Activated CD4-positive, alpha-beta memory T cell treated with anti-CD3 and anti-CD28 coated beads for 36 hours (primary cell): ENCODE measurements at places on chromosomes 7 and 10. TPM values are rescaled to one million over a fixed set of nuclear protein-coding genes. Genes with fewer than 3 reads are reported as not detected.

DNA sequence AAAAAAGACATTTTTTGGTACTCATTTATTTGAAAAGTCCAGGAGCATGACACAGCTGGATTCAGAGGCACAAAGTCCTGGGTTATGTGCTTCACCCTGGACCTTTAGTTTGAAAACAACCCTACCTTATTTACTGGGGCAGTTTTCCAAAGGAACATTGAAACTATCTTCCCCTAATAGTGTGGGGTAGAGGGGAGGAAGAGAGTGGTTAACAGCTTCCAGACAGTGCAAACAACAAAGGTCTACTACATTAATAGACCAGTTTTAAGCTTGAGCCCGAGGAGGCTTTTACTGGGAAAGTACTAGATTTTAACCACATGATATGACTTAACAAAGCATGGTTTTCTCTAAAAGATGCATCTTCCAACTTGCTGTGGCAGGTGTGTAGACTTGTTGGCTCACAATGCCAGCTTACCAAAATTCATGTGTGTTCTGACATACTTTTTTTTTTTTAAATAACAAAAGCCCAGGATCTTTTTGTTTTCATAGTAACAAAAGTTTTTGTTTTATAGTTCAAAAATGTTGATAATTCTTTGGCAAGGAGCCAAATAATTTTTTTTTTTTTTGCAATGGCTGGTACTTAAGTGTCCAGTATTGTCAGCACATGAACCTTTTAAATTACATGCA, 1.8 kb downstream of the GSTO1 start:
- H3K4me1 ChIP-seq: peaks cover 68% of the 10 kb centered on the region
- DNase-seq: no peak
- H3K27ac ChIP-seq: peak overlapping the region; percentile 93
- H3K27me3 ChIP-seq: no peaks in the 10 kb centered on the region
- H3K36me3 ChIP-seq: peaks cover 52% of the 10 kb centered on the region
- H3K4me3 ChIP-seq: peak overlapping the region; percentile 93

DNA sequence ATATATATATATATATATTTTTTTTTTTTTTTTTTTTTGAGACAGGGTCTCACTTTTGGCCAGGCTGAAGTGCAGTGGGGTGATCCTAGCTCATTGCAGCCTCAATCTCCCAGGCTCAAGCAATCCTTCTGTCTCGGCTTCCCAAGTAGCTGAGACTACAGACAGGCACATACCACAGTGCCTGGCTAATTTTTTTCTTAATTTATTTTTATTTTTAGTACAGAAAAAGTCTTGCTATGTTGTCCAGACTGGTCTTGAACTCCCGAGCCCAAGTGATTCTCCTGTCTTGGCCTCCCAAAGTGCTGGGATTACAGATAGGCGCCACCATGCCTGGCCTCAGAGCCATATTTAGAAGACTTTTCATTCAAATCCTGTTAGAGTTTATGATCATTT, 79.6 kb downstream of the PRTFDC1 start:
- H3K27ac ChIP-seq: no peak overlapping the region
- H3K4me1 ChIP-seq: peaks cover 5% of the 10 kb centered on the region
- peaks cover 9% of the 10 kb centered on the region for H3K36me3 ChIP-seq
- DNase-seq: no peak
- H3K27me3 ChIP-seq: no peaks in the 10 kb centered on the region

DNA sequence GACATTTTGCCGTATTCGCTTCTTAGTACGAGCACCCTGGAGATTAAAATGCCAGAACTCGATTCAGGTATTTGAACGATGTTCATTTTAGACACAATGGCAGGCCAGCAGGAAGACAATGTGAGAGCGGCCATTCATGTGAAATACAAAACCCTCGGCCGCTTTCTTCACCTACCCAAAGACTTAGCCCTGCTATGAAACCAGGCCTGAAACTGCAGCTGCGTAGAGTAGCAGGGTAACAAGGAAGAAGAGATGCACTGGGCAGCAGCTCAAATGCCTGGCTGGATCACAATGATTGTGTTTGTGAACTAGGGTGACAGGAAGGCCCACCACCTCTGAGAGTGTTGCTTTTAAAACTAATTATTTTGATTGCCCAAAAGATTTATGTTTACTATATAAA, 234.8 kb downstream of the TRIL start:
- no peak overlapping the region for H3K4me3 ChIP-seq
- no peak for DNase-seq
- no peaks in the 10 kb centered on the region for H3K36me3 ChIP-seq
- no peak overlapping the region for H3K27ac ChIP-seq
- H3K27me3 ChIP-seq: no peaks in the 10 kb centered on the region

- H3K4me1 ChIP-seq: no peaks in the 10 kb centered on the region
- no peaks in the 10 kb centered on the region for H3K36me3 ChIP-seq
- peaks cover 18% of the 10 kb centered on the region for H3K27me3 ChIP-seq
Measured at GRCh38 chr10:10987111-10987510, 30.6 kb upstream of the CELF2 start.

GRCh38 chr10:124798364-124798763, 3.3 kb upstream of the ABRAXAS2 start:
- no peak overlapping the region for H3K4me3 ChIP-seq
- no peak for DNase-seq
- H3K27me3 ChIP-seq: peaks cover 2% of the 10 kb centered on the region
- H3K36me3 ChIP-seq: no peaks in the 10 kb centered on the region

Gene BAMBI
- total RNA-seq: 0.31 TPM

- DNase-seq: no peak
- H3K4me3 ChIP-seq: no peak overlapping the region
- H3K36me3 ChIP-seq: no peaks in the 10 kb centered on the region
- peaks cover 6% of the 10 kb centered on the region for H3K4me1 ChIP-seq
- H3K27ac ChIP-seq: no peak overlapping the region
Measured at GRCh38 chr7:90209776-90210175, 1.8 kb upstream of the STEAP2 start.

GRCh38 chr10:124731551-124731950, 12.6 kb downstream of the FAM53B start:
- peaks cover 91% of the 10 kb centered on the region for H3K4me1 ChIP-seq
- no peak for DNase-seq
- peak overlapping the region; percentile 91 for H3K27ac ChIP-seq

DNA sequence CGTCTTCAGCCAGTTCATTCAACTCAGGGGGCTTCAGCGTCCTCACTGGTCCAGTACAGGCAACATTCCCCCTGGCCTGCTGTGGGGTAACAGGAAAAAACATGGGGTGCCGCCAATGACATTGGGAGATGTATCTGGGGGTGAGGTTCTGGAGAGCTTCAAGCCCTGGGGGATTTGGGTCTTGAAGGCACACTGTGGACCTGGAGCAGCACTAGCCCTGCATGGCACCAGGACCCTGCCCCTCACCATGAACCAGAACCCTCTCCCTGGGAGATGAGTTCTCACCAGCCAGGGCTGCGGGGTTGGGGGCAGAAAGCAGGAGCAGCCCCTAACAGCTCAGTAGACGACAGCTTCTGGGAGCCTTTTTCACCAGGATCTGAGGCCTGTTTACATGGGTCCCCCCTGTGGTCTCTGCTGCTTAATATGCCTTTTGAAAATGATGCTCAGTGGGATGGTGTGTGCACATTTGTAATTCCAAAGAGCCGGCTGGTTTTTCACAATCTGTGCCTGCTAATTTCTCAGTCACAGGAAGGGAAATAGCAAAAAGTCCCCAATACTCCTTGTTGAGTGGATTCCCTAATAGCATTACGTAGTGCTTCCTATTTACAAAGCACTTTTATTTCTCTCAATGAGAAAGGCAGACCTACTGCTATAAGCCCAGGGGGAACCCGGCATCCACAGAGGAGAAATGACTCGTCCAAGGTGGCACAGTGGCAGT, 509.5 kb downstream of the RPS24 start:
- no peak for DNase-seq
- no peak overlapping the region for H3K4me3 ChIP-seq
- H3K4me1 ChIP-seq: peaks cover 15% of the 10 kb centered on the region

Gene CALU
- total RNA-seq: 43.2 TPM

DNA sequence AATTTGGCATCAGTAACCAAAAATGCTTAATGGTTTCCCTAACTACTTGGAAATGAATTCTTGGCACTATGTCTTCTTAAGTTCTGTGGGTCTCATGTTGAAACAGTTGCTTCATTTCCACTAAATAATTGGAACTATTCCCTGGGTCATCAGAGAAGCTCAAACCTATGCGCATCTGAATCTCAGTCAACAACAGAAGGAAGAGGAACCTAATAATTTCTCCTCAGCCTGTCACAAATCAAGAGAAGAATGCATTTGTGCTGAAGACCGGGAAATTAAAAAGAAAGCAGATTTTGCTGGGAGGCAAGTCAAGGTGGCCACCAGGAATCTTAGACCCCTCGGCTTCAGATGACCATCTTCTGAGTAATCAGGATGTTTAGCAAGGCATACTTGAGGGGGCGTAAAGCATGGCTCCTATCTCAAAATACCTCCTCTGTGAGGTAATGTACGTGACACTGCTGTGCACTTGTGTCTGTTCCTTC, 41.4 kb downstream of the TOMM7 start:
- H3K36me3 ChIP-seq: no peaks in the 10 kb centered on the region
- H3K4me3 ChIP-seq: no peak overlapping the region
- no peaks in the 10 kb centered on the region for H3K27me3 ChIP-seq
- no peak overlapping the region for H3K27ac ChIP-seq
- DNase-seq: no peak

Gene SLC39A12
- total RNA-seq: not detected
